ENCODE measurements at places on chromosomes 16 and 17.

DNA sequence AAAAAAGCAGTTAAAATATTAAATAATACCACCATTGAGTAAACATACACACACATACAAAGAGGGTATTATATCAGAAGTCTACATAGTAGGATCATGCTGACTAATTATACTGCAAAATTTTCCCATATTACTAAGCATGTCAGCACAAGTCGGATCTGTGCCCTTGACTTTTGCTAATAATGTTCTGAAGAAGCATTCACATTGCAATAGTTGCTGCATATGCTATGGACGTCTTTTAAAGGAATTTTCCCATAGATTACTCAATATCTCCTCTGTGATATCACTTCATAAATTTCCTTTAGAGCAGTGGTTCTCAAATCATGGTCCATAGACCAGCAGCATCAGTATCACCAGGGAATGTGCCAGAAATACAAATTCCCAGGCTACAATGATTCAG is 110.9 kb upstream of the NUDT7 start:
- peak; percentile 53 for DNase-seq

DNA sequence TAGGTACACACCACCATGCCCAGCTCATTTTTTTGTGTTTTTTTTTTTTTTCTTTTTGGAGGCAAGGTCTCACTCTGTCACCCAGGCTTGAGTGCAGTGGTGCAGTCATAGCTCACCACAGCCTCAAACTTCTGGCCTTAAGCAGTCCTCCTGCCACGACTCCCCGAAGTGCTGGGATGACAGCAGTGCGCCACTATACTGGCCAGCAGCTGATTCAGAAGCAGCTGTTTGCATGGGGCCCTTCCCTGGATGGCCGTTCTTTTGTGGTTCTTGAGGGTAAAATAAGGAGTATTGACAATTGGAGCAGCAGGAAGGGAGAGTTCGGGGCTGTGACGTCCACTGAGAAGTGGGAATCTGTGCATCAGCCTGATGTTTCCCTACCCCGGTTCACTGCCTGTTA is 41.6 kb downstream of the KIAA0513 start:
- DNase-seq: no peak

DNA sequence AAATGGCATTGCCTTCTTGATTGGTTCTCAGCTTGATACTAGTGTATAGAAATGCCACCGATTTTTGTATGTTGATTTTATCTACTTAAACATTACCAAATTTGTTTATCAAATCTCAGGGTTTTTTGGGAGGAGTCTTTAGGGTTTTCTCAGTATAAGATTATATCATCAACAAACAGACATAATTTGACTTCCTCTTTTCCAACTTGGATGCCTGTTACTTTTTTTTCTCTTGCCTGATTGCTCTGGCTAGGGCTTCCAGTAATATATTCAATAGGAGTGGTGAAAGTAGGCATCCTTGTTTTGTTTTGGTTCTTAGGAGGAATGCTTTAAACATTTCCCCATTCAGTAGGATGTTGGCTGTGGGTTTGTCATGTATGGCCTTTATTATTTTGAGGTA is 29.1 kb downstream of the EFCAB13 start:
- DNase-seq: no peak

DNA sequence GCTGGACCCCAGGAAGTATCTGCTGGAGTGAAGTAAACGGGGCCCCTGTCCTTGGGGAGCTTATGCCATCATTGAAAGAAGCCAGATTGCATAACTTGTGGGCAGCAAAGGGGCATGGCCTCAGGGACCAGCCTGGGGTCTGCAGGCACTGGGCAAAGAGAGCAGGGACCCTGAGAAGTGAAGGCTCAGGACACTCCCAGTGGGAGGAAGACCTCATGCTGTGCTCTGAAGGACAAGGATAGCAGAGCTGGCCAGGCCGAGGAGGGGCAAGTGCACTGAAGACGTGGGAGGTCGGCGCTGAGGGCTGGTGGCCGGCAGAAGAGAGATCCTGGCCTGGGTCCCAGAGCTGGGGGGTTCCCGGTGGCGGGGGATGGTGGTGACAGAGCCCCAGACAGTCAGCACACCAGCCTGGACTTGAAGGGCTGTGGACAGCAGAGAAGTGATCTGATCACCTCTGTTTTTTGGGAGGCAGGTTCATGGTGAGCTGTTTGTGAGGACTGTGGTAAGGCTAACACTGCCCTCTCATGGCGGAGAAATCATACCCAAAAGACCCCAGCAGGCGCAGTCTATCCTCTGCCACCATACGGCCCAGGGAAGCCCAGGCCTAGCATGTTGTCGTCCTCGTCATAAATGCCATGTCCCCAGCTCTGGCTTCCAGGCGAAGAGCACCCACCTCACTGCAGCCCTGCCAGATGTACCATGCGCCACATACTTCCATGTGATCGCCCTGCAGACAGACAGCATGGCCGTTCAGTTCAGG is 7.1 kb upstream of the CNP start:
- peak; percentile 80 for DNase-seq

DNA sequence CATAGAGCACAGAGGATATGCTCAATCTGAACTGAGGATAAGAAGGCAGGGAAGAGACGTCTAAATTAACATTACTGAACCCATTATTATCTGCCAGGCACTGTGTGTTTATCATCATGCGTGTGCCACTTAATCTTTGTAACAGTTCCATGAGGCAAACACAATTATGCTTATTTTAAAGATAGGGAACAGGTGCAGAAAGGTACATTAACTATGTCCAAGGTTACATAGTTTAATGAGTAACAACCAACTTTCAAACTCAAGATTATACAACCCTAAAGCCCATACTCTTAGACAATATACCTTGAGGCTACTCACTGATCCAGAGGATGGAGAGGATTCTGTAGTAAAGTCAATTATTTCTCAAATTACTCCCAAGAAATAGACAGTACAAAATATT is 43.2 kb downstream of the STH start:
- no peak for DNase-seq

DNA sequence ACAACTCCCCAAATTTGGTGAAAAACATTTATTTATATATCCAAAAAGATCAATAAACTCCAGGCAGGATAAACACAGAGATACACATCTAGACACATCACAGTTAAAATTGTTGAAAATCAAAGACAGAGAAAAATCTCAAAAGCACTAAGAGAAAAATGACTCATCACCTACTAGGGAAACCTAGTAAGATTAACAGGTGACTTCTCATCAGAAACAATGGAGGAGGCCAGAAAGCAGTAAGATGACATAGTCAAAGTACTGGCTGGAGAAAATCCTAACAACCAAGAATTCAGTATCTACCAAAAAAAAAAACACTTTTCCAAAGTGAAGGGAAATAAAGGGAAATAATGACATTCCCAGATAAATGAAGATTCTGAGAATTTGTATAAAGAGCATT is 33.8 kb downstream of the ULK2 start:
- no peak for DNase-seq

- DNase-seq: peak; percentile 35
These were observed 16.9 kb upstream of the CYTH1 start for GRCh38 chr17:78798695-78799559.

- no peak for DNase-seq
These were observed 31.9 kb downstream of the EPN2 start for GRCh38 chr17:19269106-19269505.

DNA sequence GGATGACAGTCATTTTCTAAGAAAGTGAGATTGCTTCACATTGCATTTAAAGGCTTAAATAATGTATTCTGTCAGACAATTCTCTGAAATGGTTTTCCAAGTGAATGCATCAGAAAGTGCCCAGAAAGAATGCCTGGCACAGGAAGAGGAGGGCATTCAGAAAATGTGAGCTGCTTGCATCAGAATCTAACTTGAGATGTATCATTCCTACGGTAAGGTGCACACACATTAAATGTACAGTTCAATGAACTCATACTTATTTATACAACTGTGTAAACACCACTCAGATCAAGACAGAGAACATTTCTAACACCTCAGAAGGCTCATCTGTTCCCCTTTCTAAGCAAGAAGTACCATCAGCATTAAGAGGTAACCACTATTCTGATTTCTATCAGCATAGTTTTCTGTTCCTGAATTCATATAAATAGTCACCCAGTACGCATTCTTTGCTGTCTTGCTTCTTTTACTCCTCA is 638.0 kb downstream of the MAF start:
- DNase-seq: no peak

DNA sequence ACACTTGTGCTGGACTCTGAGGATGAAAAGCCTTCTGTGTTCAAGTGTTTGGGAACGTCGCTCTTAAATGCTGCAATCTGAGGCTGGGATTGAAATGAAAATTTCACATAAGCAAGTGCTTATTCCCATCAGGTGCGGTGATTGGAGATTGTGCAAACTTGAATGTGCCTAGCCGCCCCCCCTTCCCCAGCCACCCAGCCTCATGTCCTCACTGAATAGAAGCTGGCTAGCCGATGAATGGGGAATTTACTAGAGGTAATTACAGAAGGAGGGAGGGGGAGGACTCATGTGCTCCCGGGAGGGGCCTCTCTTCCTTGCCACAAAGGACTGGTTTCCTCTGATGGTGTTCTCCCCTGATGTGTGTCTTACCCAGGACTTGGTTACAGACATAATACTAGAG is 544.8 kb upstream of the EEF2KMT start:
- no peak for DNase-seq

DNA sequence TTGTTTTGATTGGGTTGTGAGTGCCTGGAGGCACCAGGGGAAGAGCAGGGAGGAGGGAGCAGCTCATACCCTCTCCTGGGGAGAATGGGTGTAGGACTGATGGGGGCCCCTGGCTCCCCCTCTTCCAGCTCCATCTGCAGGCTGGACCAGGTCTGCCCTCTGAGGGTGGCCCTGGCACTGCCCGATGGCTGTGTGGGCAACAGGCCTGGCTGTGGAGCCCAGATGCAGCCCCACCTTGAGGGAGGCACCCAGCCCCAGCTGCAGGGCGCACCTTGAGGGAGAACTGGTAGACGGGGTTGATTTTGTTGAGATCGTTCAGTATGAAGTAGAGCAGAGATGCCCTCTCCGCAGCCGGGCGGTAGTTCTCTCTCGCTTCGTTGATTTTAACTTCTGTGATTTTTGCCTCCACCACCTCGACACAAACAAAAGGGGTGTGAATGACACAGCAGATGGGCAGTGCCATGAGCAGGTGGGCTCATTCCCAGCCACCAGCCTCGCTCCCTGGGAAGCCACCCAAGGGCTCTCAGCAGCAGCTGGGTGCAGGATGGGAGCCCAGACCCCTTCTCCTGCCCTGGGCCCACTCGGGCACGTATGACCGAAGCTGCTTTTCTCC is 71.6 kb downstream of the PGS1 start:
- DNase-seq: no peak

- DNase-seq: peak; percentile 90
These were observed 55.2 kb upstream of the MRTFB start for GRCh38 chr16:14015948-14016347.

- DNase-seq: no peak
These were observed 37.8 kb upstream of the TMC5 start for GRCh38 chr16:19379838-19380237.

- no peak for DNase-seq
These were observed 47.6 kb upstream of the CDC42EP4 start for GRCh38 chr17:73359352-73359751.

DNA sequence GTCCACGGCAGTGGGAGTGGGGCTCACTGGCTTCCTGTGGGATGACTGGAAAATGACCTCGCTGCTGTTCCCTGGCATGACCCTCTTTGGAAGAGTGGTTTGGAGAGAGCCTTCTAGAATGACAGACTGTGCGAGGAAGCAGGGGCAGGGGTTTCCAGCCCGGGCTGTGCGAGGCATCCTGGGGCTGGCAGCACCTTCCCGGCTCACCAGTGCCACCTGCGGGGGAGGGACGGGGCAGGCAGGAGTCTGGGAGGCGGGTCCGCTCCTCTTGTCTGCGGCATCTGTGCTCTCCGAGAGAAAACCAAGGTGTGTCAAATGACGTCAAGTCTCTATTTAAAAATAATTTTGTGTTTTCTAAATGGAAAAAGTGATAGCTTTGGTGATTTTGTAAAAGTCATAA is 7.8 kb upstream of the RNF213 start:
- peak; percentile 18 for DNase-seq

DNA sequence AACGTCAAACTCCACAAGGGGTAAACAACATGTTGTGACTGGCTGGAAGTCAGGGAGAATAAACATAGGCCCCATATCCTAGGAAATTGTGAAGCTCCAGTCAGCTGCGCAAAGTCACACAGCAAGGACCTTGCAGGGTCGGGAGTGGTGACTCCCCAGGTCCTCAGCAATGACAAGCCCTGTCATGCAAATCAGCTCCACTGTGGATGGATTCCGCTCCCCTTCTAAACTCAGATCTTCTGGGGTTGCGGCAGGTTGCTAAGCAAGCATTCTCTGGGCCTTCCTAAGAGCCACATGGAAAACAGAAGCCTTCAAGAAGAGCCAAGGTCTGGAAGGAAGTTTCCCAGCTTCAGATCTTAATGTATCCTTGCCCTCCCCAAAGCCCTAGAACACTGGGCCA is 28.9 kb upstream of the MYO18A start:
- DNase-seq: no peak

- no peak for DNase-seq
These were observed 1.1 kb downstream of the GGT6 start for GRCh38 chr17:4559139-4559791.

GRCh38 chr17:61389670-61390478 is 9.8 kb upstream of the TBX2 start:
- DNase-seq: peak; percentile 66

DNA sequence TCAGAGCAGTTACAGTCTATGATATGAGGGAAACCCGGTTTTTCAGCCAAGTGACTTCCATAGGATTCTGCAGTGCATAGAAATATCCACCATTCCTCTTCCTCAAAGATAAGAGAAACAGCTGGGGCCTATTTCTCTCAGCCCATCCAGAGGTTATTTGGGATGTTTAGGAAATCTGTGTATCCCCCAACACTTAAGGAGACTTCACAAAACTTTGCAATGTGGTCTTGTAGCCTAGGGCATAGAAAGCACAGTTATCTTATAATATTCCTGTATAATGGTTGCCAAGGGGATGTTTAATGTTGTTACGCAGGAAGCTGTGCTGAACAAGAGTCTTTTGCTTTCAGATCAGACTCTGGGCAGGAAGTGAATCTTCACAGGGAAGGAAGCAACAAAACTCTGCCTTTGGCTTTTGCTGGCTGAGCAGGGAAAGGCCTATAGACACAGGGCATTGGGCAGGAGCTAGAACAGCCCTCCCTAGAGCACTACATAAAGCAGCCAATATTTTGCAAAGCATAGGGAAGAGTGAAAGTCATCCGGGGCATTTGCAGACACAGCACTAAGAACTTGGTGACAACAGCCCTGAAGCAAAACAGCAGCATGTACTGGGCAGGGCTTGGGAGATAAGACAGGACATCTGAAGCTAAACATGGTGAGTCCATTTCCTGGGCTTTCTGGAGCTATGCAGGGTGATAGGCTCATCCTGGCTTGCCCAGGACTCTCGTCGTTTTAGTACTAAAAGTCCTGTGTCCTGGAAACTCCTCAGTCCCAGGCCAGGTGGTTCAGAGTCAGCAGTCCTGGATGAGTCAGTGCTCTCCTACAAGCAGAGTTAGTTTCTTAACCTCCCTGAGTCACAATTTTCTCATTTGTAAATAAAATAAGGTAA is 18.7 kb upstream of the BEAN1 start:
- peak; percentile 94 for DNase-seq

Data from cardiac fibroblast (primary cell).